ENCODE measurements at places on chromosomes 7 and 10.

DNA sequence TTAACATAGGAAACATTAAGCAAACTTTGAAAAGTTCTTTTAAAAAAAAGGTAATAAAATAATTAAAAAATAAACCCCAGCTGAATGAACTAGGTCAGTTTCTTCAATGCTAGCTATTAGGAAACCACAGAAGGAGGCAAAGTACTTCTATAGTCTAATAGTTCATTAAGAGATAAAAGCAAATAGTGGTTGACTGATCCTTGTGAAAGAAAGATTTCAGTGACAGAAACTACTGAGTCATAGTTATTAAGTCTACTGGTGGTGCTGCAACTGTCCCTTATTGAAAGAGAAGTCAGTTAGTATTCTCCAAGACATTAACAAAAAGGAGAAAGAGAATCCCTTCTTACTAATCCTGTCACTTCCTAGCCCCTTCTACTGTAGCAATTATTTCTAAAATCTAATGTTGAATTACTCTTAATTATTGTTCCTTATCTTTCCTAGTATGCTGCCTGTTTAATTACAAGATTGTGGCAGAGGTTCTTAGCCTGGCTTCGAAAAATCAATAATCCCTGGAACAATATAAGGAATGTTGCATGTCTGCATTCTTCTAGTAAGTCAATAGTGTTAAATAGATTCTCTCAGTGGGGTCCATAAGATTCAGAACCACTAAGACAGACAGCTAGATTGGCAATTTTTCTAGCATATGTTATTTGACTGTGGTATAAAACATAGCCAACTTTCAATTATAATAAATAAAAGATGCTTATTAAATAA is 18.2 kb downstream of the TCTN3 start:
- DNase-seq: no peak

DNA sequence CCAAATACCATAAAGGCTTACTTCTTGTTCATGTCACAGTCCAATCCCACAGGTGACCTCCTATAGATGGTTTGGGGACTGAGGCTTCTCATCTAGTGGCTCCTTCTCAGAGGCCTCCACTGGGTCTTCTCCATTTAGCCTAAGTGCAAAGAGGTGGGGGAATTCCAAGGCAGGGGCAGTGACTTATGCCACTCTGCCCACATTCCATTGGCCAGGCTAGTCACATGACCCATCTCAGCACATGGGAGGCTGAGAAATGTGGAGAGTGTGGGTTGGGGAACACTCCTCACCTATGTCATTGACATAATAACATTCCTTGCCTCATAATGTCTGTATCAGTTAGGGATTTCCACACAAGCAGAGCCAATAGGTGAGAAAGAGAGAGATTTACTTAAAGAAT is 104.3 kb upstream of the PLXNA4 start:
- no peak for DNase-seq

DNA sequence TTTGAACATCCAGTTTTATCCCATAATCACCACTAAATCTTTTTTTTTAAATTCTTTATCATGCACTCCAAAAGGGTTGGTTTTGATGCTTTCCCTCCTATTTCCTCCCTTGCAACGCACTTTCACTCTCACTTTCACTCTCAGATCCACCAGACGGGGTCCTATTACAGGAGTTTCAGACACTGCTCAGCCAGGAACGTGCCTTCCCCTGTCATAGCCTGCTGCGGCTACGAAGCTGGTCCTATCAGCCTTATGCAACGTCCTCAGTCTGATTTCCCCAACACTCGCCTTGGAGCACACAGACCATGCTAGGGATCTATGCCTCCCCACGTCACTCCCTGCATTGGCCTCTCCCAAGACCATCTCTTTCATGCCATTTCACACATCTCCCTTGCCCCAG is 23.4 kb downstream of the ZPBP start:
- no peak for DNase-seq

DNA sequence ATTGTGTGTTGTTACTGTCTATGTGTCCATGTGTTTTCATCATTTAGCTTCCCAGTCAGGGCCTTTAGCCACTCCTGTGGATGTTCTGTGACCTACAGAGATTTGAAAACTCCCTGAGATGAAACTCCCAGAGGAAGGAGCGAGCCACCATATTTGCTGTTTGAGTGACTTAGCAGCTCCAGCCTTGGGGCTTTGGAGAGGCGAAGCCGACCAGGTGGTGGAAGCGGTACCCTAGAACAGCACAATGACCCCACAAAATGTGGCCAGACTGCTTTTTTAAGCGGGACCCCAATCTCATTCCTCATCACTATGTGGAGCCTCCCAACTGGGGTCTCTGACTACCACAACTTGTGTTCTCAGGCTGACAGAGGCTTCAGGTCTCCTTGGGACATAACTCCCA is 323.9 kb upstream of the KCND2 start:
- no peak for DNase-seq

GRCh38 chr7:19663816-19664462 is 44.9 kb downstream of the POLR1F start:
- no peak for DNase-seq

DNA sequence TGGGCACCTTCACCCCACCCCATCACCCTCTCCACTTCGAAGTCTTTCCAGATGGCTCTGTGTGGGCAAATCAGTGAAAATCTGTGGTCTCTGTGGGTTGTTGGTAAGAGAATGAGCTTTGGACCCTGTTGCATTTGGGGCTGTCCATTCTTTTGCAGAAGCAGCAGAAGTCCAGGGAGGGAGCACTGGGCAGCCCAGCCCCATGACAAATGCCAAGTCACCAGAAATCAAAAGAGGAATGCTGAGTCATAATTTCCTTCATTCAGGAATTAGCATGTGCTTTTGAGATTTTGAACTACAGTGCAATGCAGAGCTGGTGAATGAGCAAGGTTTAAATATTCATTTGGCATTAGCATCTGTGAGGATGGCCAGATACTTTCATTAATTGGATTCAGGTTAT is 556.2 kb downstream of the LRMDA start:
- DNase-seq: no peak

GRCh38 chr7:138752518-138753149 is 45.2 kb upstream of the TMEM213 start:
- DNase-seq: no peak

- no peak for DNase-seq
These were observed 134.8 kb upstream of the SHH start for GRCh38 chr7:155947051-155947450.

DNA sequence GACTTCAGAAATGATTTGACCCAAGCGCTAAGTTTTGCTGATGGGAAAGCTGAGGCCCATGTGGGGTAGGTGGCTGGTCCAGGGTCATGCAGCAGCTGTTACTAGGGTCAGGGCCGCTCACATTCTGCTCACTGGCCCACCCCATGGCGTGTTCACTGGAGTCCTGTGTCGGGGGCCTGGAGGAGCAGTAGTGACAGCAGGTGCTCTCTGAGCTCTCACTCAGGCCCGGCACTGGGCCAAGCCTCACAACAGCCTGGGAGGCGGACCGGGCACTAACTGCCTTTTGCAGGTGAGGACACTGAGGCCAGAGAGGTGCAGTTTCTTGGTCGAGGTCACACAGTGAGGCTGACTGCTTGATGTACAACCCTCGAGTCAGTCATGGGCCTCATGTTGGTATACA is 82.7 kb downstream of the GLRX3 start:
- DNase-seq: no peak

GRCh38 chr10:60944910-60945297 is 919 bp upstream of the RHOBTB1 start:
- no peak for DNase-seq

DNA sequence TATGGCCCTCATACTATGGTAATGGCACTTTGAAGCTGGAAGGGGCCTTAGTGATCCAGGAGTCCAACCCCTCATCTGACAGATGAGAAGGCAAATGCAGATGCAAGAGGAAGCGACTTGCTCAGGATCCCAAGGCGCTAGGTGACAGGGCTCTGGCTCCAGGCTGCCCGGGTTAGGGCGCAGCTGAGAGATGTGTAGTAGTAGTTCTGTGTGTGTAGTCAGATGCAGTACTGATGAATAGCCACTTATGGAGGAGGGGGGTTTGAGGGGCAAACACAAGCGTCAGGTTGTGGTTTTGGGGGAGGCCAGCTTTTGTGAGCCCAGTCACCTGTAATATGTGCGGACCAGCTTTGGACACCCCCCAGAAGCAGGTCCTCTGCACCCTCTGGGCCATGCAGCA is 4.8 kb downstream of the ADRA2A start:
- no peak for DNase-seq

GRCh38 chr10:126593968-126594701 is 76.4 kb downstream of the C10orf90 start:
- DNase-seq: no peak

- no peak for DNase-seq
These were observed 101.9 kb upstream of the PDLIM1 start for GRCh38 chr10:95392681-95393164.

GRCh38 chr7:140889645-140890044 is 35.1 kb downstream of the BRAF start:
- DNase-seq: no peak

Data from NCI-H1436 treated with DMSO at 0.1 percent for 48 hours (cell line).